ENCODE measurements at places on chromosomes 2 and 18. TPM values are rescaled to one million over a fixed set of nuclear protein-coding genes. Genes with fewer than 3 reads are reported as not detected.
A peak's percentile ranks its signal among the peaks of the same experiment; 100 is the strongest.

GRCh38 chr2:43080571-43081021 lies 145.8 kb downstream of the ZFP36L2 start:
- no peak for DNase-seq

DNA sequence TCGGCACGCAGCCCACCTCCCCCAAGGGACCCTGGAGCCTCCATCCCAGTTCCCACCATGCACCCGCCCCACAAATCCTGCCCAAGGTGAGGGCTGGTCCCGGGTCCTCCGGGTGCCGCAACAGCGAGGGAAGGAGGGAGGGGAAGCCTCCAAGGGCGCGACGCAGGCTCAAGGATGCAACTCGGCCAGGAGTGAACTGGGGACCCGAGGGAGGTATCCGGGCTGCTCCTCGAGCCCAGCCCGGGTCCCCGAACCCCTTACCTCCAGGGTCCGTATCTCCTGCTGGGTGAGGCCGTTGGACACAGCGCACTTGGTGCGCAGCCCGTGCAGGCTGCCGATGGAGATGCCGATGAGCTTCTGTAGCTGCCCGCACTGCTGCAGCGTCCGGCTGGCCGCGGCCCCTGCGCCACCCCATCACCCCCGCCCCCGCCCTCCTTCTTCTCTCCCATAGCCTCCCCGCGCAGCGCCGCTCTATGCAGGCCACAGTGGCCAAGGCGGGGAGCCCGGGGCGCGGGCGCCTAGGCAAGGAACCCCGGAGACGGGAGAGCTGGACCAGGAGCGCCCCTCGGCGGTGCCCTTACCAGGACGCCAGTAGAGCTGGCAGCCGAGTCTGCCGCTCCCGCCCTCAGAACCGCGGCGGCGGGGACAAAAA lies 124.1 kb downstream of the ANKRD30BL start:
- peak; percentile 54 for DNase-seq

DNA sequence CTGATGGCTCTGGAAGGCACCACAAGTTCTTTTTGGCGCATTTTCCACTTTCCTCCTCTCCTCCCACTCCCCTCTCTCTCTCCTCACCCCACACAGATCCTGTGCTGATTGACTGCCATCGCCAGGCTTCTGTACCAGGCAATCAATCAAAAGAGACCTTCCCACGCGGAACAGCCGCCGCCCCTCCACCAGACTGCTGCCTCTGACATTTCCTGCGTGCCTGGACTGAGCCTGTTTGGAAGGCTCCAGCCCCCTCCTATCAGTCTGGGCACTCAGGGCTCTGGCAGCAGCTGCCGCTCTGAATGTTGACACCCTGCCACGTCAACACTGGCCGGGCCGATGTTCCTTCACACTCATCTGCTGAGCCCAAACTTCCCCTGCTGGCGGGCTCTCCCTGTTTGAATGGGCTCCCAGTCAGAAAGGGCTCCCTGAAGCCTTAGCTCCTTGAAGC lies 467.7 kb downstream of the EPHA4 start:
- no peak for DNase-seq

Gene PER2
- total RNA-seq: 8.6 TPM

Gene ANO7
- total RNA-seq: 3.2 TPM

Gene SULT1C3
- total RNA-seq: not detected

Gene VAMP8
- total RNA-seq: 1.1 TPM

Data from neural crest cell (in vitro differentiated cells).